Liver (tissue), 10 donors: ENCODE measurements at places on chromosomes 11 and 22.

DNA sequence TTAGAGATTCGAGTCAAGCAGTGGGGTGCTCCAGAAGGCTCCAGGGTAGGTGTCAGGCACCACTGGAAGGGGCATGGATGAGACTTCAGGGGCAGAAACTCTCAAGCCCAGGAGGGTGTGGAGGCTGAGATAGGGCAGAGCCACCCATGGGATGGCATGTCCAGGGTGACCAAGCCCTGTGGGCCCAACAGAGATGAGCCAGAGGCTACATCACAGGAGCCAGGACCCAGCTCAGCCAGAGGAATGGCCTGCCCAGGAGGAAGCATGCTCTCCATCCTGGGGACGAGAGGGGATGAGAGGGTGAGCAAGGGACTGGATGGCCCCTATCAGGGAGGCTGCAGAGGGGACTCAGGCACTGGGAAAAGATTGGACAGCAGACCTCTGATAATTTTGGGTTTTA is 42.8 kb downstream of the SLCO2B1 start:
- DNase-seq, result no peak

DNA sequence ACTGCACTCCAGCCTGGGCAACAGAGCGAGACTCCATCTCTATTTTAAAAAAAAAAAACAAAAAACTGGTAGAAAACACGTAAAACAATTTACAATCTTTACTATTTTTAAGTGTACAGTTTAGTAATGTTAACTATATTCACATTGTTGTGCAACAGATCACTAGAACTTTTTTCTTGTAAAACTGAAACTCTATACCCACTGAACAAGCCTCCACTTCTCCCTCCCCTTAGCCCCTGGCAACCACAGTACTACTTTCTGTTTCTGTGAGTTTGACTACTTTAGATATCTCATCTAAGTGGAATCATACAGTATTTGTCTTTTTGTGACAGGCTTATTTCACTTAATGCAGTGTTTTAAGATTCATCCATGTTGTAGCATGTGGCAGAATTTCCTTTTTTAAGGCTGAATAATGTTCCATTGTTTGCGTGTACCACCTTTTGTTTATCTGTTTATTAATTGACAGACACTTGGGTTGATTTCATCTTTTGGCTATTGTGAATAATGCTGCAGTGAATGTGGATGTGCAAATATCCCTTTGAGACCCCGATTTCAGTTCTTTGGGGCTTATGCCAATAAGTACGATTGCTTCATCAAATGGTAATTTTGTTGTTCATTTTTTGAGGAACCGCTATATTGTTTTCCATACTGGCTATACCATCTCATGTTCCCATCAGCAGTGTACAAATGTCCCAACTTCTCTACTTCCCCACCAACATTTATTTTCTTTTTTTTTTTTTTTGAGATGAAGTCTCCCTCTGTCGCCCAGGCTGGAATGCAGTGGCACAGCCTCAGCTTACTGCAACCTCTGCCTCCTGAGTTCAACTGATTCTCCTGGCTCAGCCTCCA is 11.0 kb downstream of the DDB2 start:
- no peak for DNase-seq

- DNase-seq, result no peak
Observed at GRCh38 chr11:129023968-129024676, 81.5 kb upstream of the TP53AIP1 start.

DNA sequence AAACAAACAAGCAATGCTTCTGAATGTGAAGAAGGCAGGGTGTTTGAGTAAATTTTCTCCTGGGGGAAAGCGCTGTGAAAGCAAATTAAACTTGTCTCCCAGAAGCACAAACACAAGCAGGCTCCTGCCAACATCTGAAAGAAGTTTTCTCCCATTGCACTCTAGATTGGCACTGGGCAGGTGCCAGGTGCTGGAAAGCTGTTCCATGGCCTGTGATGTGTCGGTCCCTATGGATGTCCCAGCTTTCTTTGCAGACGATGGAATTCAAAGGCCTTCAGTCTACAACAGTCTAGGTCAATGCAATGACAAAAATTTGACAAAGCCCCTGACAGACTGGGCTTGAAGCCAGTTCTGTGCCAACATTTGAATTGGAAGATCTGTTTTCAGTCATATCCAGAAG is 246.1 kb upstream of the NARS2 start:
- DNase-seq, result no peak

GRCh38 chr11:67634366-67635230 is 4.9 kb upstream of the NUDT8 start:
- no peak for DNase-seq

DNA sequence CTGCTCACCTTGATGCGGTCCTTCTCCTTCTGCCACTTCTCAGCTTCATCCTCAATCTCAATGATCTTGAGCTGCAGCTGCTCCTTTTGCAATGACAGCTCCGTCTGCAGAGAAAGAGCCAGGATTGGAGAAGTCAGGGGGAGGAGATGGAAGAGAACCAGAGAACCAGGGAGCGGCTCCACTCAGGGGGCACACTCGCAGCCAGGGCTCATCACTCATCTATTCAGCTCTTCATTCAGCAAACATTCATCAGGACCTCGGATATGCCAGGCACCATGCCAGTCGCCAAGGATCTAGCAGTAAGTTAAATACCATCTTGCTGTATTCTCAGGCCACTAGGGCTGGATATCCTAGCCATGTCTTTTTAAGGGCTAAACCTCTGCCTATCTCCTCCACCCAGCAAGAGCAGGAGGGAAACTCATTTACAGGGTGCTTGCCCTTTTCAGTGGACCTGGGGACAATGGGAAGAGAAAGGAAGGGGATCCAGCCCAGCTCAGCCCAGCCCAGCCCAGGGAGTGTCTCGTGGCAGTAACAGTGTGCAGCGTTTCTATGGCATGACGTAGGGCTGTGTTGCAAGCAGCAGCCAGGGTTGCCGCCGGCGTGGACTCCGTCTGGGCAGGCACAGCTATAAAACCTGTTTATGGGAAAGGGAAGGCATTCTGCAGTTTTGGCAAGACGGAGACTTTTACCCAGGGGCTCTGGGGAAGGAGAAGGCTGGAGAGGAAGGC is 9.4 kb downstream of the TRIM29 start:
- DNase-seq, result no peak

DNA sequence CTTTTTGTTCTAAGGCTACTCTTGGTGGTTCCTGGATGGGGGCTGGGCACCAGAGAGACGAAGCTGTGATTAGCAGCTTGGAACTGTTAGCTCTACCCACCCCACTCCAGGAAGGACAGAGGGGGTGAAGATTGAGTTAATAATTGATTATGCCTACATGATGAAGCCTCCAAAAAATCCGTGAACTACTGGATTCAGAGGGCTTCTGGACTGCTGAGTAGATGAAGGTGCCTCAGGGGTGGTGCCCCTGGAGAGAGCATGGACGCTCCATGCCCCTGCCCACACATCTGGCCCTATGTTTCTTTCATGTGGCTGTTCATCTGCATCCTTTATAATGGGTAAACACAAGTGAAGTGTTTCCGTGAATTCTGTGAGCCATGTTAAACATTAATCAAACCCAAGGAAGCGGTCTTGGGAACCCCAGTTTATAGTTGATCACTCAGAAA is 47.3 kb upstream of the CYP2D6 start:
- DNase-seq, result no peak

DNA sequence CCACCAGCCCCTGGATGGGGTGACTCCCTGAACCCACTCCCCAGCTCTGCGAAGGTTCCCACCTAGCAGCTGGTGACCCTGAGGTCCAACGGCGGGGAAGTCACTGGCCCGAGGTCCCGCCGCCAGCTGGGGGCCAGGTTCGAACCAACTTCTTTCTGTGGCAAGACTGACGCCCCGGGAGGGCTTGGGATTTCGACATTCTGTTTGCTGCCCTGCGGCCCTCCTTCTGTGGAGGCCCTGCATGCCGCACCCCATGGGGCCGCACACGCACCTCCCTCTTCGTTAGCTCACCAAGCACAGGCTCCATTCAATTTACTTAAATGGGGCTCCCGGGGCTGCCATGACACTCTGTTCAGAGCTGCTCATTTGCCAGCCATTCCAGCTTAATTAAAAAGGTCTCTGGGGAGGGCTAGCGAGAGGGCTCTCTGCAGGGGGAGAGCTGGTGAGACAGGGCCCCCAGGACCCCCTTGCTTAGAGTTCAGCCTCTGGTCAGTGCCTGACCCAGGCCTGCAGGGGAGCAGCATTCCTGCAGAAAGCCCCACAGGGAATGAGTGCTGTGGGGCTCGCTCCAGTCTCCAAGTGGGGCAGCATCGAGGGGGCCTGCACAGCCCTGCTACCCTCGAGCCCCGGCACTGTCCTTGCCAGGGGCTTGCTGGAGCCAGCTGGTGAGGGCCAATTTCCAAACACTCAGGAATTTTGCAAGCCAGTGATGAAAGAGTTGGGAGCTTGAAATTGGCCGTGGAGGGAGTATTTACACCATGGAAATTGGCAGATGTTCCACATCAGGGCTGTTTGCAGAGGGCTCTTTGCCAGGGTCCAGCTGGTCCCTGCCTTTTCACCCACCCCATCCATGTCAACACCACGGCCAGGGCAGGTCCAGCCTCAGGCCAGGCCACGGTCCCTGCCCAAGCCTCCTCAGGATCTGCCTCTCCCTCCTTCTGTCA is 80.8 kb downstream of the CACNA1I start:
- no peak for DNase-seq

DNA sequence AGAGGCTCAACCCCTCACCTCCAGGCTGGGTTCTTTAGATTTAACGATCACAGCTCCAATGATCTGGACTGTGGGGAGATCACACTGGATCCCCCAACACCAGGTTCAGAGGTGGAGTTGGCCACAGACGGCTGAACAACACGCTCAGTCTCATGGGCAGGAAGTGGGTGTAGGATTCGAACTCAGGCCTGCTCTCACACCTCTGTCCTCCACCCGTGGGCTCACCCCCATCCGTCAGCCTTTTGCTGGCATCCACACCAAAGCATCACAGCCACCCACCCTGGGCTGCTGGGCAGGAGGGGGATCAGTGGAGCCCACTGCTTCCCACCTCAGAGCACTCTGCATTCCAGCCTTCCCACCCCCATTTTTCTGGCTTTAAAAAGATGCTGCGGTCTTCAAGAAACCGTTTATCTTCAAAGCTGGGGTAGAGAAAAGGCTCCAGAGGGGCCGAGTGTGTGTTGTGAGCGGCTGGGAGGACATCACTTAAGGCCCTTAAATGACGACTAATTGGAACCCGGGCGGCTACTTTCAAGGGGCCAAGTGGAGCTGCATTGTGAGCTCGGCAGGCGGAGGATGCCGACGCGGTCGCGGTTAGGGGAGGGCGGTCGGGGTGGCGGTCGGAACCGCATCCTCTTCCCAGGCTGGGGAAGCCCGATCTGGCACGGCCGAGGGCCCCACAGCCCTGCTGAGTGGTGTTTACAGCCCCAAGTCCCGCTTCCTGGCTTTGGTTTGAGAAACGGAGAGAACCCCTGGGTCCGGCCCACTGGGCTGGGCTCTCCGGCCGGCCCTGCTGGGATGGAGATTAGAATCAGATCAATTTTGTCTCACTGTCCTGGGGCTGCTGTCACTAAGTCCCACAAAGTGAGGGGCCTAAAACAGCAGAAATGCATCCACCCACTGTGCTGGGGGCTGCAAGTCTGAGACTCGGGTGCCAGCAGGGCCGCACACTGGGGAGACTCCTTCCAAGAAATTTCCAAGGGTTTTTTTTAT is 15.9 kb upstream of the FGF3 start:
- DNase-seq, result no peak

- no peak for DNase-seq
Observed at GRCh38 chr22:17217179-17217578, 2.1 kb downstream of the ADA2 start.

GRCh38 chr22:46976143-46976542 is 213.7 kb downstream of the TBC1D22A start:
- no peak for DNase-seq

DNA sequence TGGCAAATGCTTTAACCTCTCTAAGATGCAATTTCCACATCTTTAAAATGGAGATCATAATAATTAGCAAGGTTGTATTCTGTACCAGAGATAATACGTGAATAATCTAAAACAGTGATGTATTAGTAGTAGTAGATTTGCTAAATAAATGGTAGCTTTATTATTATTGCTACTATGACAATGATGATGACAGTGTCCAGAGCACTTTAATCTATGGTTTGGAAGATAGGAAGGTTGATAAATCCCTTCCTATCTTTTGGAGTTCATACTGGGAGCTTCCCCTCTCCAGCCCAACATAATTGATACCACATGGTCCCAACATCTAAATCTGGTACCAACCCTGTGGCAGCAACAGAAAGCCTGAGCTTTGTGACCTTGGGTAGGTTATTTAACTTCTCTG is 267.8 kb downstream of the FAT3 start:
- DNase-seq, result no peak

- DNase-seq, result no peak
Observed at GRCh38 chr11:64231546-64231945, 1.2 kb downstream of the DNAJC4 start.

DNA sequence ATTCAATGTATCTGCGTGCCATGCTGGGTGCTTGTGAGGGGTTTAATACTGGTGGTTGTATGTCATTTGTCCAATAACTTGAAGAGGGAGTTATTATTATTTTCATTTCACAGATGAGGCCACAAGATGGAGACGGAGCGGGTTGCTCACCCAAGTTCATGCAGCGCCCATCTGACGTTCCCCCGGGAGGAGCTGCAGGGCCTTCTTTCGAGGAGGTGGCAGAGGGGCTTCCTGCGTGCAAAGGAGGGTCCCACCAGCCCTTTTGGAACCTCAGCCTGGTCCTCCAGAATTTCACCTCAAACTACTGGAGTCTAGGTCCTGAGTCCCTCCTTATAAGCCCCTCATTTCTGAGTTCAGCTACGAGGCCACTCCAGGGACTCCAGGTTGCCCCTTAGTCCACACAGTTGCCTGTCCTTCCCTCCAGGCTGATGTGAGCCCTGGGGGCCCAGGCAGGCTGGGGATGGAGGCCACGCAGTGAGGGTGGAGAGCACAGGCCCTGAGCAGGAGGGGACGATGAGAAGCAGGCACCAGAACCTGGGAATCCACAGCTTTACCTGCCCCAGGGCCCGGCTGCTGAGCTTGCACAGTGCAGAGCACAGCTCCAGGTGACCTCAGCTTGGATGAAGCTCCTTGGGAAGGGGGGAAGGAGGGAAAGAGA is 2.9 kb upstream of the VSIG10L2 start:
- DNase-seq, result peak; percentile 28

- DNase-seq, result no peak
Observed at GRCh38 chr11:26227301-26227746, 104.6 kb upstream of the ANO3 start.

GRCh38 chr11:124070915-124071622 is 29.9 kb upstream of the OR10G7 start:
- DNase-seq, result peak; percentile 83

- DNase-seq, result no peak
Observed at GRCh38 chr11:33334627-33335026, 77.4 kb downstream of the HIPK3 start.

- no peak for DNase-seq
Observed at GRCh38 chr22:41844513-41844912, 11.6 kb downstream of the SREBF2 start.

- no peak for DNase-seq
Observed at GRCh38 chr11:119901657-119902577, 172.9 kb upstream of the NECTIN1 start.

GRCh38 chr22:36671404-36671803 is 32.1 kb downstream of the CACNG2 start:
- DNase-seq, result no peak

GRCh38 chr11:58745705-58746364 is 14.1 kb upstream of the GLYAT start:
- DNase-seq, result no peak

GRCh38 chr11:76799066-76799804 is 16.1 kb downstream of the TSKU start:
- DNase-seq, result peak; percentile 90
